ENCODE measurements at places on chromosomes 4 and X. TPM values are rescaled to one million over a fixed set of nuclear protein-coding genes. Genes with fewer than 3 reads are reported as not detected.

ADGRG4 gene
- total RNA-seq: not detected

- DNase-seq: no peak
Measured at GRCh38 chr4:152534541-152535359, 1.1 kb downstream of the FBXW7 start.

- DNase-seq: no peak
Measured at GRCh38 chr4:148094149-148094548, 348.1 kb downstream of the NR3C2 start.

DNA sequence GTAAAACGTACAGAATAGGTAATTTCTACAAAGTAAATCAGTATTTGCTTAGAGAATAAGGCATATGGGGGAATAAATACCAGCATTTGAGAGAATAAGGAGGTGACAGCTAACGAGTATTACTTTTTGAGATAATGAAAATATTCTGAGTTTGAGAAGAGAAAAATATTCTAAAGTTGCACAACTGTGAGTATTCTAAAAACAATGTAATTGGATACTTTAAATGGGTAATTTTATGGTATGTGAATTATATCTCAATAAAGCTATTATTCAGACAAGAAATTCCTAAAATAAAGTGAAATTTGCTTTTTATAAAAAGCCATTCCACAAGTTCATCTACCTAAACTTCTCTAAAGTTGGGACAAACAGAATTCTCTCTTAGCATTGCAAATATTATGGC lies 62.6 kb downstream of the PDGFC start:
- no peak for DNase-seq

DNA sequence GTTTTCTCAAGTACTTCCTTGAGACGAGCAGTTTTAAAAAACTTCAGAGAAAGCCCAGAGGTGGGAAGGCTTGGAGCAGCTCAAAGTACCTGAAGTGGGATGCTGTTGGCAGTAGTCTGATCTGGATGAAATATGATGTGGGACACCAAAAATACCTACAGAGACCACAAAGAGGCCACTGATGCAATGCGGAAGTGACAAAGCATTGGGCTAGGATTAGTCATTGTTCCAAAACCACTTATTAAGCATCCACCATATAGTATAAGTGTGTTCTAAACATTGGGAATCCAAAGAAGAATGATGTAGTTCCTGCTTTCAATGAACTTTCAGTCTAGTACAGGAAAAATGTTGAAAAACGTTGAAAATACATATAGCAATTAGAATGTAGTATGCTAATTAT lies 386.1 kb upstream of the CNKSR2 start:
- DNase-seq: no peak

GRCh38 chrX:78748846-78749245 lies 1.3 kb downstream of the LPAR4 start:
- no peak for DNase-seq

XKRX gene
- total RNA-seq: not detected

MAGEE2 gene
- total RNA-seq: not detected

- no peak for DNase-seq
Measured at GRCh38 chr4:96146686-96147085, 306.8 kb downstream of the PDHA2 start.

DNA sequence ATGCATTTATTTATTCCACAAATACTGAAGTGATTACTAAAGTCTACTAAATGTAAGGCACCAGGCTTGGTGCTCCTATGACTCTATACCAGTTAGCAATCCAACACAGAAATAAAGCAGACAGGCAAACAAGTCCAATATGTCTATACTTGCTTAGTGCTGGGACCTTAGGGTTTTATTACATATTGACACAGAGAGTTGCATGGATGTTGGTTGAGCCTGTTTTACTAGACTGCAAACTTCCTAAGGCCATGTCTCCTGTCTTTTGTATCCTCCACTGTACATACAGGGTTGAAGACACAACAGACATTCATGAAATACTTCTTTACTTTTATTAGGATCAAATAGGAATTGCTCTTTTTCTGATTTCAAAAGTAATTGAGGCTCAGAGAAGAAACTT lies 69.0 kb downstream of the LNX1 start:
- no peak for DNase-seq

Measured in MG63 (cell line).